ENCODE measurements at places on chromosomes 6 and 20.

GRCh38 chr6:28580475-28580874 lies 54.8 kb downstream of the GPX5 start:
- DNase-seq, result no peak

GRCh38 chr6:7240351-7240750 lies 72.6 kb downstream of the SSR1 start:
- DNase-seq, result no peak

GRCh38 chr6:16286151-16286522 lies 47.8 kb downstream of the GMPR start:
- peak; percentile 83 for DNase-seq

- DNase-seq, result no peak
Observed at GRCh38 chr6:13484138-13484708, 3.2 kb downstream of the GFOD1 start.

DNA sequence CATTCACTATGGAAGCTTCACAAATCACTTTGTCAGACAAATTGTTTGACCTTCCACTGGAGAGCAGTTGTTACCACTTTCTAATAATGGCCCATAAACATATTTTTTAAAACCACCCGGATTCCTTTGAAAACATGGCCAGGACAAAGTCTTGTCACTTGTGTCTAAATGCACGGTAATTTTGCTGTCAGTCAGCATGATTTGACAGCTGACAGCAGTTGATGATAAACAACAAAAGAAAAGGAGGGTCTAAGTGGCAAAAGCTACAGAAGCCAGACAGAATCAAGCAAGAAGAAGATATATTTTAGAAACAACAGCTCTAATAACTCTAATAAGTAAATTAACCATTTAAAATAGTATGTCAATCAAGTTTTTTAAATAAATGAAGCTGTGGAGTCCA lies 27.7 kb upstream of the CARMIL1 start:
- DNase-seq, result no peak

GRCh38 chr20:63273635-63274380 lies 1.2 kb downstream of the ARFGAP1 start:
- no peak for DNase-seq

All from WTC11 (cell line).